ENCODE measurements at places on chromosomes 5 and 9.

DNA sequence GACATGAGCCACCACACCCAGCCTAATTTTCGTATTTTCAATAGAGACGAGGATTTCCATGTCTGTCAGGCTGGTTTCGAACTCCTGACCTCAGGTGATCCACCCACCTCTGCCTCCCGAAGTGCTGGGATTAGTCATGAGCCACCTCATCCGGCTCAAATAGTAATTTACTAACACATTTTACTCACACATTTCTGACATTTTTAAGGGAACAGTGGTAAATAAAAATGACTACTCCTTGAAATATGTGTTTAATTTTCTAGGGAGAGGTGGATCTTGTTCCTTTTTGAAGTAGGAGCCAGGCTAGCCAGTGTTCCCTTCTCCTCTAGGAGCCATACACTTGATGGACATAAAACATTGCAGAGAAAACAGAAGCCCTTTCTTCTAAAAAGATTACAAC lies 55.2 kb upstream of the ERBIN start:
- peak; percentile 82 for DNase-seq

DNA sequence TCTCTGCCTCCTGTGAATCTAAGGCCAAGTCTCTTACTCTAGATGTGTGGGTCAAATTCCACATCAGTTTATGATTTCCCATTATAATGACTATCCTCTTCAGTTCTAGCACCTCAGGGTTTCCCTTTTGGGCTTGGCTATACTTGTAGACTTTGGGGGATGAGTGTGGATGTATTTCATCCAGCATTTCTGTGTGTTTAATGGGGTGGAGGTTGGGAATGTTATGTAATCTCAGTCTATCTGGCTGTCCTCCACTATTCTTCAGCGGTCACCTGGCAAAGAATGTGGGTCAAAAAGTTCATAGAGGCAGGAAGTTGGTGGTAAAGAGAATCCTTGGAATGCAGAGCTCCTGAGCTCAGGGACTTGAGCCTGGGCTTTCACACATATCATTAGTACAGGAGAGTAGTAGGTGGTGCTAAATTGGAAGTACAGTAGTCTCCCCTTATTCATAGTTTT lies 64.9 kb downstream of the CFAP95 start:
- peak; percentile 26 for DNase-seq

GRCh38 chr9:122099271-122099869 lies 6.3 kb upstream of the TTLL11 start:
- peak; percentile 86 for DNase-seq

GRCh38 chr5:56279979-56280378 lies 46.8 kb upstream of the ANKRD55 start:
- peak; percentile 67 for DNase-seq

- DNase-seq, result no peak
Observed at GRCh38 chr9:80794197-80794596, 895.1 kb downstream of the TLE1 start.

DNA sequence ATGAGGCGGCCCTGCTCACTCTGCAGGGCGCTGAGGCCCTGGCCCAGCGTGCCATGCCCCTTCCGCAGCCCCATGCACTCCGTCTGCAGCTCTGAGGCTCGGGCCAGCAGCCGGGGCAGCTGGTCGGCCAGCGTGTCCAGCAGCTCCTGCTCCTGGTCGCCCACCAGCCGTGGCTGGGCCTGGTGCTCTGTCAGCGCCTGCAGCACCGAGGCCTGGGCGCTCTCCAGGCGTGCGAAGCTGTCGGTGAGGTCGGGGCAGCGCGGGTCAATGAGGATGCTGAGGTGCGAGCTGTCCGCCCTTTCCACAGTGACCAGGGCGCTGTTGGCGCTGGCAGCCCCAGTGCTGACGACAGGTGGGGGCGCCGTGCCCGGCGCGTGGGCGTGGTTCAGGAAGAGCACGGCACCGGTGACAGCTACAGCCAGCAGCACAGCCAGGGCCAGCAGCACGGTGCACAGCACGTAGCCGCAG lies 9.4 kb downstream of the FIBCD1 start:
- DNase-seq, result no peak

GRCh38 chr9:87035879-87036278 lies 88.6 kb upstream of the GAS1 start:
- peak; percentile 70 for DNase-seq

GRCh38 chr9:38228331-38229103 lies 159.5 kb upstream of the SHB start:
- DNase-seq, result no peak

- DNase-seq, result peak; percentile 79
Observed at GRCh38 chr9:74887041-74887980, at the start of gene TRPM6. Gene TRPM6 (minus strand): TSS chr9:74887921. CDS start chr9:74887856, 65 bp downstream.

GRCh38 chr5:144405991-144406390 lies 235.3 kb downstream of the KCTD16 start:
- no peak for DNase-seq

- no peak for DNase-seq
Observed at GRCh38 chr5:80713631-80714030, 58.8 kb upstream of the DHFR start.

DNA sequence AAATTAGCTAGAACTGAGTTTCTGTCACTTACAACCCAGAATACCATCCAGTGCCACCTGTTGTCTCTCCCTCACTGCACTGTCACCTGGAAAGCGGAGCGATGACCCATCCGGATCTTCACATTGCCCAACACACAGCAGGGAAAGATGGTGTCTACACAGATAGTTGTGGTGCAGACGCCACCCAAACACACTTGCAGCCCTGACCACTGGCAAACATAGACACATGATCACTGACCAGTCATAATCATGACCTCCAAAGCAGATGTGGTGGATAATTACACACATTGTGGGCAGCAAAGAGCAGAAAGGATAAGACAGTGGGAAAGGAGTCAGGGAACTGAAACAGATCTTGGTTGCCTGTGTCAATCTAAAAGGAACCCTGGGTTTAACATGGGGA lies 64.7 kb downstream of the GABBR2 start:
- peak; percentile 35 for DNase-seq

GRCh38 chr9:117191504-117192261 lies 223.2 kb downstream of the ASTN2 start:
- DNase-seq, result no peak

DNA sequence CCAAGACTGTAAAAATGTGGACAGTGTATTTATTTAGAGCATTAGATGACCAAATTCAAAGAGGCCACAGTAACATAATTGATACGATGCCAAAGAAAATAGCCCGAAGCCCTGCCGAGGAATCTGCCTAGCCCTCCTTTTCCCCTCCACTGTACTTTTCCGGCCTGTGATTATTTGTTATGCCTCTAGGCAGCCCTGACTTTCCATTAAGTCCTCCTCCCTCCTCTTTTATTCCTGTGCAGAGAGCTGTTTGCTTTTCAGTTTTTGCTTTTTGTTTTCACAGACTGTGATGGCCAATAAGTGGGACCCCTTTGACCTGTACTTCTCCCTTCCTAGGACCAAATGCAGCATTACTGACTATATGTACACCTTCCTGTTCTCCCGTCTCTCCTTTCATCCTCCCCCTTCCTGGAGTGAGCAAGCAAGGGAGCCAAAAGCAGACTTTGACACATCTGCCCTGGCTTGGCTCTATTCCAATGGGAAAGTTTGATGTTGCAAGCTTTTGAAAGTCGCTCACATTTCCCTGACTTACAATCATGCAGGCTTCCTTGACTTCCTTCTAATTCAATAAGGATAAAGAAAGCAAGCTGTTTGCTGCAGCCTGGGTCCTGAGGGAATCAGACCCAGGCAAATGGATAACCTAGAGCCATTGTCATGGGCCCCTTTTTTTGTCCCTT lies 76.1 kb downstream of the NREP start:
- DNase-seq, result peak; percentile 93

DNA sequence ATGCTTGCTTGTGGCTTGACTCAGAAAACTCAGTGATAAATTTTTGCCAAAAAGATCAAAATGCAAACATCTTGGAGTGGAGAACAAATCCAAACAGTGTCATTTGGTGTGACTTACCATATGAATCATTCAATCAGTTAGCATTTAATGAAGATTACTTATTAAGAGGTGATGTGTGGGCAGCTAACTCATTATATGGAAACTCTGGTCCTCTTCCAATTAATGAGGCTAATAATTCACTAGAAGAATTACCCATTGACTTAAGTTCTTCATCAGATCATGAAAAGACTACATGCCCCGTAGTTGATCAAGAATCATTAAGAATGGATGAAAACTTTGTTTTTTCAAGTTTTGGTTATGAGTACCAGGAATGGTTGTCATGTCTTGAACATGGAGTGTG lies 141.8 kb downstream of the UNC13B start:
- DNase-seq, result no peak
